ENCODE measurements at places on chromosomes 2 and 18. TPM values are rescaled to one million over a fixed set of nuclear protein-coding genes. Genes with fewer than 3 reads are reported as not detected.

DNA sequence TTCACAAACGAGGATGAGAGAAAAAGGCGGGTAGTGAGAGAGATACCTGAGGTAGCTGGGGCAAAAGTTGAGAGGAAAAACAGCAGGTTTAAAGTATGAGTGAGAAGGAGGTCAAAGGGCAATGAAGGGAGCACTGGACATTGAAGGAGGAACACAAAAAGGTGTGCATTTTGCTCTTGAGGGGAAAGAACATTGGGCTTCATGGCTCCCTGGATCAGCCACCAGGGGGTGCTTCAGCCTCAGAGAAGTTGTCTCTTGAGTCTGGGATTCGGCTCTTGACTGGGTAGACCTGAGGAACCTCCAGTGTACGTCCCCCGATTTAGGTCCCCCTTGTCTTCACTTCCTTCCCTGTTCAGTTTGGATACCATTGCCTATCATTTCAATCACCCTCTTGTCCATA, 128.5 kb downstream of the RAPGEF4 start:
- peak; percentile 51 for DNase-seq

- DNase-seq, result no peak
Observed at GRCh38 chr18:37611614-37612279, 46.1 kb upstream of the CELF4 start.

DNA sequence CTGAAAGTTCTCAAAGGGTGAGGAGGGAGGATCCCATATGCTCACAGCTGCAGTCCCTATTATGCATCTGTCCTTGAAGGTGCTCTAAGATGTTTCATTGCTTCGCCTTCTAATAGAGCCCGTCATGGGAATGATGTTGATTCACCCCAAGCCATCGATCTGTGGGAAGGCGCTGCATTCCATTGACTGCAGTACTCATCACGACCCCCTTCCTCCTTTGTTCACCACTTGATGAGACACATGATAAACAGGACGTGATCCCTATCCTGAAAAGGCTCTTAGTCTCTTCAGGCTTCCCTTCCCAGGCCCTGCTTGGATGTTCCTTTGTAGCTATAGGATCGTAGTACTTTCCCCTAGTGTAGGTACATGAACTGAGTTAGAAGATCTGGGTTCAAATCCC, 181.8 kb downstream of the AGPS start:
- no peak for DNase-seq

DNA sequence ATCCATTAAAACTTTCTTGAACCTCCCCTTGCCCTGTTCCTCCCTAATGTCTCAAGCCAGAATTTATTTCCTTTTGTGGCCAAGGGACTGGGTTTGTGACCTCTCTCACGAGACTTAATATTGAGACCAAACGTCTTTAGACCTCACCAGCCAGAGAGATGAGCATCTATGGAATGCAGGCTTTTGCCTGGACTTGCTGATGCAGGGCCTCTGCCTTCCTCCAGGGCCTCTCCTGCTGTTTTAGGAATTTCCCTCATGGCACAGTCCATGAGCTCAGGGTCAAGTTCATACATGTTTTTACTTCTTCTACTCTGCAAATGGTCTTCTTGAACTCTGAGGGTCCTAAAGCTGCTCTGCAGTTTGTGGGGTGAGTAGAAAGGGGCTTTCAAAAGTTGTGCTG, 22.3 kb downstream of the IL1B start:
- DNase-seq, result peak; percentile 57

DNA sequence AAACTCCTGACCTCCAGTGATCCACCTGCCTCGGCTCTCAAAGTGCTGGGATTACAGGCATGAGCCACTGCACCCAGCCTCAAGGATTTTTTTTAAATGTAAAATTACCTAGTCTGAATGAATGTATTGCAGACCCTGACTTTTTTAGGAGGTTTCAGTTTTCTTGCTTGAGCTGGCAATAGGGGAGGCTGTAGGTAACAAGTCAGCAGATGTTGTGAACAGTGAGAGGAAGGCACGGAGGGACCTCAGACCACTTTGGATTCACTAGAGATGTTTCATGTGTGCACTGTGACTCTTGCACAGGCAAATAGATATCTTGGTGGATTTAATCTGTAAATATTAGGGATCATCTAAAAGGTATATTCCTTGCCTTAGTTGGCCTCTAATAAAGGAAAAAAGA, 6.4 kb downstream of the NDUFV2 start:
- no peak for DNase-seq

- DNase-seq, result peak; percentile 8
Observed at GRCh38 chr2:3236300-3237045, 141.1 kb downstream of the EIPR1 start.

GRCh38 chr2:207469943-207470729, 59.6 kb upstream of the CREB1 start:
- no peak for DNase-seq

- peak; percentile 31 for DNase-seq
Observed at GRCh38 chr2:61288070-61288841, 126.3 kb downstream of the C2orf74 start.

DNA sequence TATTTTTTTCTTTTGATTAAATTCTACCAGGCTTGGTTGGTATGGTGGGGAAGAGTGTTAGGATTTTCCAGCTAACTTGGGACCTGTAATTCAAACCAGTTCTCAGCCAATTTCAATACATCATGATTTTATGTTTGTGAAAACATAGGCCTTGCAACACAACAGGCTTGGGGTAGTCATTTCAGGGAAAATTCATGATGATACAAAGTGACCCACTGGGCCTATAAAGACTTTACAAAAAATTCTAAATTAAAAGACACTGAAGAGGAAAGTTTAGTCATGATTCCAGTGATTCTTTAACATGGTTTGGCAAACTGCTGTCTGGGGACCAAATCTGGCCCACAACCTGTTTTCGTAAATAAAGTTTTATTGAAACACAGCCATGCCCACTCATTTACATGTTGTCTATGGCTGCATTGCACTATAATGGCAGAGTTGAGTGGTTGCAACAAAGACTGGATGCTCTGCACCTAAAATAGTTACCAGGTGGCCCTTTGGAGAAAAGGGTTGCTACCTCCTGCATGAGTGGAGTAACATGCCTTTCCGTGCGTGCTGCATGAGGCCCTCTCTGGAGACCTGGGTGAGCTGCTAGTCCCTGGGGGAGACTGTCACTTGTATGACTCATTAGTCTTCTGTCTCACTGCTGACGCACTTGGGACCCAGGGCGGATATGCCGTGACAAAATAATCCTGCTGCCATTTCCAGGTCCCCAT, 73.6 kb downstream of the NPAS2 start:
- no peak for DNase-seq

DNA sequence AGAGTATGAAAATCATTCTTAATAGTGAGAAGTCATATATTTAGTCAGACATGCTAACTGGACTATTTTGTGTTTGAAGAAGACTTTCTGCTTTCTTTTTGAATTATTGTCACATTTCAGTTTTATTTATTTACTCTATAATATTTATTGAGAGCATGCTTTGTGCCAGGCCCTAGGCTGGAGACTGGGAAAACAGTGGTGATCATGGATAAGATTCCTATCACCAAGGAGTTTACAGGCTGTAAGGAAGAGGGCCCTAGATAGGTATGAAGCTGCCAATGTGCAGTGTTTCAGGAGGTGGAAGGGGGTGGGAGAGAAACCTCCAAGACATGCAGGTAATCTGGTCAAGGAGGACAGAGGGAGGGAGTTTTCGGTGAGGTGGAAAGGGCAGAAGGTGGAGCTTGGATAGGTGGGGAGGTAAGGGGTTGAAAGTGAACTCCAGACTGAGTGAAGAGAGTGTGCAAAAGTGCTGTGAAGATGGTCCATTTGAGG, 207.5 kb downstream of the ARHGAP15 start:
- no peak for DNase-seq

GRCh38 chr2:145047554-145047953, 527.6 kb upstream of the ZEB2 start:
- no peak for DNase-seq

GRCh38 chr2:11310212-11310611, 34.2 kb downstream of the ROCK2 start:
- no peak for DNase-seq

- no peak for DNase-seq
Observed at GRCh38 chr2:71620851-71621251, 167.5 kb downstream of the DYSF start.

- DNase-seq, result no peak
Observed at GRCh38 chr2:207974216-207974605, 51.1 kb downstream of the PLEKHM3 start.

DNA sequence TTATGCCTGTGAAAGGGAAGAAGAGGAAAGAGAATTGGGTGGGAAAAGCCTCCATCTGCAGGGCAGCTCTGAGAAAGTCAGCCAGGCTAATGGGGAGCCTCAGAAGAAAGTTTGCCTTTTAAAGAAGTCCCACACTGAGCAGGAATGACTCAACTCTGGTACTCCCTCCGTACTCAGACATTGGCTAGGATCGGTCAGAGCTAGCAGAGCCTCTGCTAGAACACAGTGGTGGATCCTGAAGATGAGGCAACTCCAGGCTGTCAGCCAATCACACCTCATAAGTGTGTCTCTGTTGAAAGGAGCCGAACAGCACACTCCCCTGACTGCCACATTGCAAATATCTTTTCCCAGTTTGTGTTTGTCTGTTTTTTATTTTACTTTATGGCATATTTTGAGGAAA, 96.9 kb downstream of the HNRNPLL start:
- DNase-seq, result peak; percentile 87

DNA sequence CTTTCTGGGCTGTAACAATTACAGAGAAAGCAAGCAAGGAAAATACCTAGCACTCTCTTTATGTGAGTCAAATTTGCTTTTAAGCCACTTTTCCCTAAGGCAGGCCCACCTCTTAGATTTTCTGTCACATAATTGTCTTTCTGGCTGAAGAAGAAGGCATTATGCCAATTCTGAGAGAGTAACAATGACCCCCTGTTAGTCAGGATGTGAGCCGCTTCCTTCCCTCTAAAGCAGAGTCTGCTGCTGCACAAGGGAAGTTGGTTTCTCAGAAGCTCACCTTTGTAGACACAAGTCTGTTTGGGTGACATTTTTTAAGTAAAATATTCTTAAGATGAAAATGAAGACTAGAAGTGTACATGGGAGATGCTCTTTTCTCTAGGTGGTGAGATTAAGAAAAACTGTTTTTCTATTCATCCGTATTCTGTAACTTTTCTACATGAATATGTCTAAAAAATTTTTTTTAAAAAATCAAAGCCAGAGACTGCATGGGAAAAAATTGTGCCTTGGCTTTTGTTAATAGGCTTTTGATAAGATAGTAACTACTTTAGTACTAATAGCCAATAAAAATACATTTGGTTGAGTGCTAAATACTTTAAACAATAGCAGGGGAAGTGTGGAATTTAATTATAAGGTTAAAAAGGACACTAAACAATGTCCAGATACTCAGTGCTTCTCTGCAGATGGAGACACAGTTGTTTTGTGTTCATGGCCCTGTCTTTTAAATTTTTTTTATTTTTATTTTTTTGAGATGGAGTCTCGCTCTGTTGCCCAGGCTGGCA, 33.4 kb upstream of the VPS54 start:
- peak; percentile 5 for DNase-seq

DNA sequence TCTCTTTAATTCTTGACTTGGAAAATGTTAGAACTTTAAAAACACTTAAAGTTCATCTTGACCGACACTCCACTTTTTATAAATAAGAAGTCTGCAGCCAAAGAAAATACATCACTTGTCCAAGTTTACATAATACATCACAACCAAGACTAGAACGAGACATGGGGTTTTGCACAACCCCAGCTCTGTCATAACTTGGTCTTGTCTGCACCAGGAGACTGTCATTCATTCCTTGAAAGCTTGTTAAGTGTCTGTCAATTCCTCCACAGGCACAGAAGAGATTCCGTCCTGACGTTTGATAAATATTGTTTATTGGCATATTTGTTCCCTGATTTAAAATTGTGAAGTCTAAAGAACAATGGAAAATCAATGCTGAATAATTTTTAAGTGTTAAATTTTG, 139.5 kb upstream of the SETBP1 start:
- DNase-seq, result no peak

DNA sequence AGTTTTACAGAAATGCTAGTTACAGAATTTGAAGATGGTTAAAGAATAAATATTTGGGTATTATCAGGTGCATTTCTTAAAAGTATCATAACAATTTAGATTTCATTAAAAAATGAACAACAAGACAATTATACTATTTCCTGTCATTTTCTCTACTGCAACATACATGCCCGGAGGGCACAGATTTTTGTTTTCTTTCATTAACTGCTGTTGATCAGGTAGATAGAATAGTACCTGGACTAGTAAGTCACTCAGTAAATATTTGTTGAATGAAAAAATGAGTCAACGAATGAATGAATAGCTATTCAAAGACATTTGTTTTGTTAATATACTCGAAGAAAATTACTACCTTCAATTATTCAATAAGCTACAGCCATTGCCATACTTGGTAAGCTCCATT, 531.2 kb upstream of the VRK2 start:
- DNase-seq, result no peak

DNA sequence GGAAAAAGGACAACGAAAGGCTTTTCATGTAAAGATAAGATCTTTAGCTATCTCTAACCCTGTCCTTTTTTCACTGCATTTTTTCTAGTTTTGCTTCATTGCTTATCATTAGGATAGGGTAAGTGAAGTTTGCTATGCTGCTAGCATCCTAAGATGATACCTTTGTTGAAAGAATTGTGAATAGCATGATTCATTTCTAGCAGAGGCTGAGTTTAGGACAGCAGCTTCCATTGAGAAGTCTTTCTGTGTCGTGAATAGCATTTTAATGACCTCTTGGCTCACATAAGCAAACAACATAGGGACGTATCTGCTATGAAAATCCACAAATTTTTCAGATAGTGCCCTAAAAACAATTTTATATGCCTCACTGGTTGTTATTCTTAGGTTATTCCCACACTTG, 36.4 kb upstream of the GAREM2 start:
- no peak for DNase-seq

GRCh38 chr2:7792031-7792651, 874.9 kb downstream of the RNF144A start:
- DNase-seq, result no peak

DNA sequence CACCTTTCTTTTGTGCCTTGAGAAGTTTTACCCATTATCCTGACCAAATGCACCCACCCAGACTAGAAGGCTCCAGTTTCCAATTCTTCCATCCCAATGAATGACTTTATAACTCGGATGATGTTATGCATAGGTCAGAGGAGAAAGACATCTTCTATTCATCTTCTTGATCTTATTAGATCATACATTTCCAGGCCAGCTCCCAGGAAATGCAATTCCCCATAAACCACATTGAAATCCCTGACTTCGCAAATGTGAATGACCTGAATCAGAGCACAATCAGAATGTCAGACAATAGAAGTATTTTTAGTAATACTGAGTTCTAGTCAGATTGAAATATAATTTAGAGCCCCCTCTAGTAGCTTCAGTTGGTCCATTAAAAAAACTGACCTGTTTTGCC, 62.9 kb downstream of the NYAP2 start:
- no peak for DNase-seq

Gene MC2R
- polyA plus RNA-seq, result not detected

Gene REEP1
- 0.03 TPM for polyA plus RNA-seq

Gene ANKRD62
- not detected for polyA plus RNA-seq

Gene UGT1A1
- not detected for polyA plus RNA-seq

Gene NOL4
- polyA plus RNA-seq, result not detected

Gene SNED1
- polyA plus RNA-seq, result 3.7 TPM

Gene GPR35
- polyA plus RNA-seq, result 0.42 TPM

Gene LAMA3
- polyA plus RNA-seq, result 0.19 TPM

Gene RESP18
- polyA plus RNA-seq, result not detected

Gene EVA1A
- 54.5 TPM for polyA plus RNA-seq

Gene RAB27B
- polyA plus RNA-seq, result 0.24 TPM

Gene CIB4
- polyA plus RNA-seq, result not detected

Gene CCL20
- polyA plus RNA-seq, result not detected

Gene NRP2
- polyA plus RNA-seq, result 45.2 TPM

Gene NGEF
- 0.52 TPM for polyA plus RNA-seq

Gene RSAD2
- polyA plus RNA-seq, result not detected

Gene SLC30A3
- 0.15 TPM for polyA plus RNA-seq

Gene SAP130
- 17.1 TPM for polyA plus RNA-seq

Gene NBAS
- polyA plus RNA-seq, result 22.3 TPM

Gene VAMP5
- polyA plus RNA-seq, result 121 TPM

Gene OR6B2
- polyA plus RNA-seq, result not detected
